ENCODE measurements at places on chromosomes 5 and 9.

DNA sequence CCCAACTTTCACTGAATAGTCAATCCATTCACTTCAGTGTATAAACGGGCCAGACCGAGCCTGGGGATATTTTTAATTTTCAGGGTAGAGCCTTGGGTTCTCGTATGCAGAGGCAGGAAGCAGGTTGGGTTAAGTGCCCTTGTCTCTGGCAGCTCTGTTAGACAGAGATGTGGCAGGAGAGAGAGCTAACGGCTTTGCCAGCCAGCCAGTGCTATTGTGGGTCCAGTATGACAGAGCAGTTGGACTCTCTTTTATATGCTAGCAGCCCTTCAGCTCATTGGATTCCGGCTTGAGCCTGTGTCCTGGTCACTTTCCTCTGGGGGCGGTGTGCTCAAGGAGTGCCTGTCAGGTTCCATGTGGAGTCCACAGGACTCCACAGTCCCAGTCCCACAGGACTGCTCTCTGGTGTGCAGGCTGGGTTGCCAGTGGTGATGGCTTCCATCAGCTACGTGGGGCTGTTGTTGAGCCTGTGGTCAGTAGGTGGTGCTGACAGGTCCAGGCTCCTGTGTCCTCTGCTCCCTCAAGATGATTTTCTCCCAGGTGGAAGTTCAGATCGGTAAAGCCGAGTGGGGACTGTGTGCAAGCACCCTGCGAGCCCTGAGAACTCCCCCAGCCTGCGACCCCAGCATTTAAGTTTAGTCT lies 14.3 kb downstream of the CLTA start:
- DNase-seq = no peak

GRCh38 chr5:155285706-155286105 lies 272.2 kb downstream of the KIF4B start:
- no peak for DNase-seq

GRCh38 chr5:95671826-95672225 lies 11.0 kb downstream of the SPATA9 start:
- DNase-seq = no peak

GRCh38 chr9:132826621-132827365 lies 51.3 kb downstream of the AK8 start:
- no peak for DNase-seq

- DNase-seq = no peak
Observed at GRCh38 chr5:103345461-103345860, 86.9 kb downstream of the MACIR start.

GRCh38 chr5:54637654-54638053 lies 120.1 kb downstream of the SNX18 start:
- no peak for DNase-seq

DNA sequence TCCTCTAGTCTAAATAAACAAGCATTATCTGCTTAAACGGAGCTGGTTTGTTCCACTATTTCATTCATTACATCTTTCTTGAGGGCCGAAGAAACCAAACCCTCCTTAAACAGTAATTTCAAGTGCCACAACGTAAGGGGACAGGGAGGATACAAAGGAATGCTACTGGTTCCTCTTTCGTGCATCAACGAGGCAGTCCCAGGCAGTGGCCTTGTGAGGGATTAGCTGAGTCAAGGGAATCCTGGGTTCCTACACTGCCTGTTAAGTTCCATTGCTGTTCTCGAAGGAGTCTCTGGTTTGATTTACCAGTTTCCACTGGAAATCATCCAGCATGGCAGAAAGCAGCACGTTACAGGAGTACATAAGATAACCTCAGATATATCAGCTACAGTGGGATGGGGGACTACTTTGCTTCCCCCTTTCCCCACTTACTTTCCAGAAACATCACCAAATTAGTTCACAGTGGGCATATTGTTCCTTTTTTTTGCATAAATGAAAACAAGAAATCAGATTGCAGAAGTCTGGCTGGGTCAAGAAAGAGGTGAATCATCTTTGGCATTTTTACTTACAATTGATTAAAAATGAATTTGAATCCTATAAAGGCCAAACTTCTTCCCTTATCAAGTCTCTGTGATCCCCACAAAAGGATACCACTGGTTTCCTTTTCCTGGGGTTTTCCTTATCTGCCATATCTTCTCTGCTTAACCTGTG lies 2.5 kb upstream of the RANBP3L start:
- DNase-seq = no peak

DNA sequence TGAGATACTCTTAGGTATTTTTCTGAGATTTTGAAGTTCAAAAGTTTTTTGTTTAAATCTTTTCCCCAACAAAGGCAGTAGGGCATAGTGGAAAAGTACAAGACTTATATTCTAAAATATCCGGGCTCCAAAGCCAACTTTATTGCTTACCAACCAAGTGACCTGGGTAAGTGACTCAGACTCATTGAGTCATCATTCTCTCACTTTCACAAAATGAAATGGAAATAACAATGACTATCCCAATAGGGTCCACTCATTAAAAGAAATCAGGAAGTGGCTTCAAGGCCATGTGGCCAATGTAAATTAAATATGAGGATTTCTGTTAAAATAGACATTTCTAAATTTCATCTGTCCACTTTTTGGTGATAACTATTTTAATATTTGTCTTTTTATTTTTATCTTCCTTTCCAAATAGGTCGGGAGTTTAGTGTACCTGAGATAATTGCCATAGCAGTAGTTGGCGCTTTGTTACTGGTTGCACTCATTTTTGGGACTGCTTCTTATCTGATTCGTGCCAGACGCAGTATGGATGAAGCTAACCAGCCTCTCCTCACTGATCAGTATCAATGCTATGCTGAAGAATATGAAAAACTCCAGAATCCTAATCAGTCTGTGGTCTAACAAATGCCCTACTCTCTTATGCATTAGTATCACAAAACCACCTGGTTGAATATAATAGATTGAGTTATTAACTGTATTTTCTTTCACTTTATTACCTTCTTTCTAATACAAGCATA lies 15.5 kb downstream of the TYRP1 start:
- DNase-seq = no peak

GRCh38 chr5:171275841-171276544 lies 33.1 kb upstream of the TLX3 start:
- no peak for DNase-seq

- peak; percentile 27 for DNase-seq
Observed at GRCh38 chr9:33884856-33885701, 68.1 kb downstream of the UBE2R2 start.

GRCh38 chr5:9233712-9234111 lies 312.2 kb downstream of the SEMA5A start:
- DNase-seq = no peak

GRCh38 chr9:87722393-87723088 lies 3.4 kb upstream of the CTSL start:
- no peak for DNase-seq

- DNase-seq = no peak
Observed at GRCh38 chr9:91803970-91804752, 145.9 kb downstream of the ROR2 start.

DNA sequence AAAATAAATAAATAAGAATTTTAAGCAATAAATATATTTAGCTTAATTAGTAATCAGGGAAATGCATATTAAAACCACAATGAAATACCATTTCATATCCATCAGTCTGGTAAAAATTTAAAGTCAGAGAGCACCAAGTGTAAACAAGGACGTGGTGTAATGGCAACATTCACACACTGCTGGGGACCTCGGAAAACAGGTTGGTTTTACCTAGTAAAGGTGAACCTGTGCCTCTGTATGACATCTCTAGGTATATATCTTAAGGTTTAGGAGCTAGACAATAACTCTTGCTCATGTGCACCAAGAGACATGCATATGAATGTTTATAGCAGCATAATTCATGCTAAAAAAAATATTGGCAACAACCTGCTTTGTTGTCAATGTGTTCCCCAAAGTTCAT lies 29.7 kb downstream of the FNBP1 start:
- DNase-seq = no peak

- peak; percentile 39 for DNase-seq
Observed at GRCh38 chr5:74272024-74272775, 368.3 kb downstream of the ENC1 start.

DNA sequence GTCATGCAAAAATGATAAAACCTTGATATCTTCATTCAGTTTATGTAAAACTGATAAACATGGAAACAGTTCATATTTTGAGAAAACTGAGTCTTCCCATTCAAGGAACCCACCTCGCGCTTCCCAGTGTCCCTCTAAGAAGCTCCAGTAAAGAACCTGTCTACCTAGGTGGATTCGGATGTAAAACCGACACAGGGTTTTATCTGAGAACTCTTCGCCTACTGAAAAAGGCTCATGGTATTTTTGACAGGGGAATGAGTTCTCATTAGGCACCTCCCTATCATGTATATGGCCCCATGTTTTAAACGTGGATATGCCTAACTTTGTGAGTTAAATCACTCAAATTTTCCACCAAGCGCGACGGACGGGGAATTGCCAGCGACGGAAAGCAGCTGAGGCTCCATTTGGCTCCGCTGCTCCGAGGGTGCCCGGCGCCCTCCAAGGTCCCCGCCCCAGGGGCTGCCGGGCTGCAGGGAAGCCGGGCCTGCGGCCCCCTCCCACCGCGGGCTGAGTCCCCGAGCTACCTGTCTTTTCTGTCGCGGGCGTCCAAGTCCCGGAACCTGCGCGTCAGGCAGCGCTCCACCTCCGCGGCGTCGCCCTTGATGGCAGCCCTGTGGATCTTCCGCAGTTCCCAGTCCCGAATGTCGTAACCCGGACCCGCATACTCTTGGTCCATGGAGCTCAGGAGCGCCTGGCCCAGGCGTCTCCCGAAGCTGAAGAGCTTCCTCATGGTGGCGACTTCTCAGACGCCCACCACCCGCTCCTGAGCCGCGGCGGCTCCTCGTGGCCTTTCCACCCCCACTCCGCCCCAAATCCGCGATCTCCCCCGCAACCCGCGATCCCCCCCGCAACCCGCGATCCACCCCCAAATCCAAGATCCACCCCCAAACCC lies 594 bp downstream of the ANKRD18A start:
- no peak for DNase-seq

DNA sequence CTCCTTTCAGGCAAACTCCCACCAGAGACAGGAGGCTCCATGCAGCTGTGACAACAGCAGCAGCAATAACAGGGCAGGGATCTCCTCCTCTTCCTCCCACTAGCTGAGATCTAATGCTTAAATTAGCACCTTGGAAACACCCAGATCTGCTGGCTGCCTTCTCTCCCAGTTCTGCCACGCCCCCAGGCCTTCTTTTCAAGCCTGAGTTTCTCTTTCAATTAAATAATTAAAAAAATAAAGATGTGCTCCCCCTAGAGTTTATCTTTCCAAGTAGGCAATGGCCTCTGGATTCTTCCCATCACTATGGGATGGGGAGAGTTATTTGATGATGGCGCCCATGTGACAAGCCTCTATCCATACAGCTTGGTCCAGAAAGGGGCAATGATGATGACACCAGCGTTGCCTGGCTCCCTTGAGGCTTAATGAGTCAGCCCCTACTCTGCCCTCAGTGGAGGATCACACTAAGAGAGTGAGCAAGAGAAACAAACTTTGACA lies 3.8 kb downstream of the FAM219A start:
- DNase-seq = no peak

DNA sequence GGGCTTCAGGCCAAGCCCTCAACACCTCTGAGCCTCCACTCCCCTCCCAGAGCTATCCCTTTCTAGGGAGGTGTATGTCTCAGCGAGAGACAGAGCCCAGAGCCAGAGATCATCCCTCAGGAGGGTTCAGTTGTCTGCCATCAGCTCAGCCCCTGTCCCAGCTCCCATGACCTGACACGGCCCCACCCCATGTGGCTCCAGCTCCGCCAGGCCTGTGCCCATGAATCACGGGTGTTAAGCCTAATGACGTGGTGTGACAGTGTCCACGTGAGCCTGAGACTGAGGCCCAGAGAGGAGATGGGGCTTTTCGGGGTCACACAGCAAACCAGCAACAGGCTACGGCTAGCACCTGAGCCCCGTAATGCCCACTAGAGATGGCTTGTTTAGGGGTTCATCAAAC lies 60.9 kb upstream of the ORM1 start:
- DNase-seq = no peak

GRCh38 chr9:133950192-133950591 lies 41.9 kb downstream of the VAV2 start:
- DNase-seq = no peak

DNA sequence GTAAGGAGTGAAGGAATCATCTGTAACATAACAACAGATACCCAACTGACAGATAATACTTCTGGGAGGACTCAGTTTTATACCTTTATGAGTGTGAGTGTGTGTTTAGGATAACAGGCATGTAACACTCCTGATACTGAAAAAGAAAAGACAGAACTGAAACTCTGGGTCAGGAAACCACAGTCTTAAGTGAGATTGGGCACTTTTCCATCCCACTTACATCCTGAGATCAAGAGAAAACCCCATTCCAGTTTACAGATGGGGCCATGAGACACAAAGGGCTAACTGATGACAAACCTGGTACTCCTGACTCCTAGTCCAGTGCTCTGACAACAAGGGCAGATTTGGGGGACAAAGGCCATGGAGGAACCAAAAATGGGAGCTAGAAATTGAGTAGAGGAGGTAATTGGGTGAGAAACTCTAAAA lies 18.0 kb downstream of the IL5 start:
- no peak for DNase-seq

DNA sequence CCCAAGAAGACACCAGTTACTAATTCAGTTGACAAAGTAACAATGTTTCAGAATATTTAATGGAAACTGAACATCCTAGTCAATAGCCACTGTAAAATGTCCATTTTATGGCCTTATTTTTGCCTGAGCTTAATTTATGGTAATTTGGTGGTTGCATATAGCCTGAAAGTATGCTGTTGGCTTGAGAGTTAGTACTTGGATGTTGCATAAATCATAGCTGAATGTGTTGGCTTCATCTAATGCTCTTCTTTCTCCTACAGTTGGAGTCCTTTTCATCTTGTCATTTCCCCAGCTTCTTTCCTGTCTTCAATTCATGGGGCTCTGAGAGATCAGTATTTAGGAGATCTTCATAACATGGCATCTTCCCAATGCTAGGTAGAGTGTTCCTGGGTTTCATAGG lies 164.6 kb downstream of the MAT2B start:
- no peak for DNase-seq

- no peak for DNase-seq
Observed at GRCh38 chr5:146607659-146608332, 91.8 kb upstream of the GPR151 start.

- no peak for DNase-seq
Observed at GRCh38 chr9:37575921-37576721, at the start of gene FBXO10. TSS of gene FBXO10 (minus strand) at chr9:37576380. CDS start at chr9:37541768, 34,612 bp downstream.

Measured in NCI-H1048 (cell line).